ENCODE measurements at places on chromosomes 1 and 21.

GRCh38 chr1:10909697-10910680 is 102.5 kb upstream of the TARDBP start:
- DNase-seq, result peak; percentile 30

GRCh38 chr1:174976436-174977108 is 23.2 kb upstream of the CACYBP start:
- DNase-seq, result peak; percentile 50

GRCh38 chr1:70768216-70768615 is 279.4 kb downstream of the PTGER3 start:
- DNase-seq, result no peak

DNA sequence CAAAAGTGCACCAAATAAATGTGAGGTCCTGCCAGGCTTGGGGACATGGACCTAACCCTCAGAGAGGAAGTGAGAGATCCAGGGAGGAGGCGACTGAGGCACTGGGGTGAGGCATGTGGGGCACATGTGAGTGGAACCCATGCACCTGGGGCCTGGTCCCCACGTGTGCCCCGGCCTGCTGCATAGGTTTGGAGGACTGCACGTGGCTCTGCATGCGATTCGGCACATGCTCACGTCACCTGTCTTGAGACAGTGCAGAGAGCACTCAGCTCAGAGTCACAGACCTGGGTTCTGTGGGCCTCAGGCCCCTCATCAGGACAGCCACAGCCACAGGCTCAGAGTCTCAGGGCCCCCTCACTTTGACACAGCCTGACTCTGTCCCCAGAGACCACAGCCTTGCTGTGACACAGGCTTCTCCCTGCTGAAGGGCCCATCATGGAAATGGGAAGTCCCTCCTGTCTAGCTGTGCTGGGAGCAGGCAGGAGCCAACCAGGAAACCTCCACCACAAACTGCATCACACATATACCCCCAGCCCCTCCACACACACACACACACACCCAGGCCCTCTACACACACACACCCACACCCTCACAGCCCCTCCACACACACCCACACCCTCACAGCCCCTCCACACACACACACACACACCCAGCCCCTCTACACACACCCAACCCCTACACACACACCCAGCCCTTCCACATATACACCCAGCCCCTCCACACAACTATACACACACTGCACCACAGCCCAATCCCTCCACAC is 48.2 kb downstream of the SLC9A1 start:
- DNase-seq, result no peak

GRCh38 chr1:15807121-15807520 is 328 bp downstream of the UQCRHL start:
- no peak for DNase-seq

All from RKO (cell line).